ENCODE measurements at places on chromosomes 4 and X. TPM values are rescaled to one million over a fixed set of nuclear protein-coding genes. Genes with fewer than 3 reads are reported as not detected.

GRCh38 chr4:55445921-55446577 is 50.3 kb downstream of the TMEM165 start:
- H3K36me3 ChIP-seq: no peaks in the 10 kb centered on the region
- H3K27ac ChIP-seq: no peak overlapping the region
- H3K27me3 ChIP-seq: no peaks in the 10 kb centered on the region
- H3K4me1 ChIP-seq: no peaks in the 10 kb centered on the region
- no peak for DNase-seq

- no peaks in the 10 kb centered on the region for H3K4me1 ChIP-seq
- H3K27me3 ChIP-seq: no peaks in the 10 kb centered on the region
- DNase-seq: no peak
- H3K27ac ChIP-seq: no peak overlapping the region
- no peaks in the 10 kb centered on the region for H3K36me3 ChIP-seq
These were observed 2220.3 kb upstream of the AGA start for GRCh38 chr4:179662522-179662921.

- H3K27me3 ChIP-seq: no peaks in the 10 kb centered on the region
- no peak overlapping the region for H3K27ac ChIP-seq
- H3K4me3 ChIP-seq: no peak overlapping the region
These were observed 30.3 kb upstream of the BRS3 start for GRCh38 chrX:136457303-136457917.

DNA sequence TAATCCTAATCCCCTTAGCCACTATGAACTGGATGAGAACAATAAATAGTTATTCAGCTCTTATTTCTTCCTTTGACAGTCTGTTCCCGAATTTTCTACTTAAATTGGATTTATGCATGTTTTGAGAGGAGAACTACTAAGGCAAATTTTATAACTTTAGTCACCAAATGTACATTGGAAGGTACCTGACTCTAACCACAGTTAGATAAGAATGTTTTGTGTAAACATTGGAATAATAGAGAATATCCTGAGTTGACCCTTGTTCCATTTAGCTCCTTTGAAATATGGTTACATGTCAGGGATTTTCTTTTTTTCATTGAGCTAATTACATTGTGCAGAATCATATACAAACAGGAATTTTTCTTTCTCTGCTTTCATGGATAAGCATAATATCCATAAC is 202.6 kb downstream of the TLL1 start:
- H3K4me3 ChIP-seq: no peak overlapping the region
- H3K27me3 ChIP-seq: no peaks in the 10 kb centered on the region
- H3K36me3 ChIP-seq: no peaks in the 10 kb centered on the region
- H3K4me1 ChIP-seq: no peaks in the 10 kb centered on the region
- H3K27ac ChIP-seq: no peak overlapping the region
- DNase-seq: no peak

DNA sequence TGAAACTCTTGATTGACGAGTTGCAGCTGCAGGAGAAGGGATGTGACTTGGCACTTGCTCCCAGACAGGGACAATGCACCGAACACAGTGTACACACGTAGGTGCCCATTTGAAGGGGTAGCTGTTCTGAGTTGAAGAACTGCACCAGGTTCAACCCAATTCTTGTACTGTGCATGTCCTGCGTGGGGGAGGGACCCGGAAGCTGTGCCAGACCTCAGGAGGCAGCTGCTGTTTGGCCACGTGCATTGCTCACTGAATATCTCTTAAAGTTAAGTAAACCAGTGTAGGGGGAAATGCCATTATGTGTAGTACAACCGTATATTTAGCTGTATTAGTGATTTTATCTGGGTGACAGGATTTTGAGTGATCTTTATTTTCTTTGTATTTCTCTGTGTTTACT is 12.0 kb upstream of the RBBP7 start:
- peak overlapping the region; percentile 55 for H3K27ac ChIP-seq
- no peak for DNase-seq
- no peaks in the 10 kb centered on the region for H3K27me3 ChIP-seq
- H3K36me3 ChIP-seq: no peaks in the 10 kb centered on the region
- peak overlapping the region; percentile 39 for H3K4me3 ChIP-seq
- H3K4me1 ChIP-seq: no peaks in the 10 kb centered on the region

- no peaks in the 10 kb centered on the region for H3K36me3 ChIP-seq
- no peaks in the 10 kb centered on the region for H3K4me1 ChIP-seq
- no peak for DNase-seq
- no peak overlapping the region for H3K27ac ChIP-seq
- H3K4me3 ChIP-seq: no peak overlapping the region
- no peaks in the 10 kb centered on the region for H3K27me3 ChIP-seq
These were observed 20.1 kb upstream of the XPNPEP2 start for GRCh38 chrX:129718676-129719075.

The PHEX gene
- 0.49 TPM for total RNA-seq

The ASB5 gene
- total RNA-seq: 5.9 TPM

The GPRIN3 gene
- total RNA-seq: 6.1 TPM

Measured in vagina (tissue), 2 donors.